Thymus (tissue), 14 donors: ENCODE measurements at places on chromosomes 4 and X. TPM values are rescaled to one million over a fixed set of nuclear protein-coding genes. Genes with fewer than 3 reads are reported as not detected.

DNA sequence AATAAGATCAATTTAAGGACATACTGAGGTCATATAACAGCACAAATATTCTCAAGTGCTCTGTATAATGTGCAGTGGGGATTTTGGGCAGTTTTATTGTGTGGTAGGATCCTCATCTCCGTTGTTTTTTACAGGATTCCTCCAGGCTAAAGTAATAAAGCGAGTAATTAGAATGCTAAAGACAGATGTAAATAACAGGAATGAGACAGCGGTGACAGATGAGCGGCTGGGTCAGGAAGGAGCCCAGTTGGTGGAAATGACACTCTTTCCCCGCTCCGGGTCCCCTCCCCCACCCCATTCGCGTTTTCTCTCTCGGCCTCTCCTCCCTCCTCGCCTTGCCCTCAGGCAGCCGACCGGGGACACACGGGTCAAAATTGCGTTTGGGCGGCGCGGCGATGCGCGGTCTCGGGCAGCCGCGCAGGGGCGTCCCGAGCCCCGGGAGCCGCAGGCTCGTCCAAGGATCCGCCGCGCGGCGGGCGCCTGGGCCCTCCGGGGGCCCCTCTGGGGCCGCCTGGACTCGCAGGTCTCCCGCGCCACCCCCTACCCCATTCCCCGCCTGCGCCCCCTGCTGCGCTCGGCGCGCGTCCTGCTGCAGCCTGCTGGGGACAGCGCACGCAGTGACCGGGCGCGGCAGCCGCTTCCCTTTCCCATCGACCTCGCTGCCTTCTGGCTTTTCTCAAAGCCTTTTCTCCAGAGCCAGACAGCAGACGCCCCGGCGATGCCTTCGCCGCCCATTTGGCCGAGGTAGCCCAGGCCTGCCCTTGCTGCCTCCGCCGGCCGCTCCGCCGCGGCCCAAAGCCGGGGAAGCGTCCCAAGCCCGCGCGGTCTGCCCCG is 16.2 kb downstream of the POU4F2 start:
- peaks cover 22% of the 10 kb centered on the region for H3K27me3 ChIP-seq
- no peak overlapping the region for H3K4me3 ChIP-seq
- no peaks in the 10 kb centered on the region for H3K36me3 ChIP-seq
- no peaks in the 10 kb centered on the region for H3K4me1 ChIP-seq

Gene CCNI
- 112 TPM for total RNA-seq

DNA sequence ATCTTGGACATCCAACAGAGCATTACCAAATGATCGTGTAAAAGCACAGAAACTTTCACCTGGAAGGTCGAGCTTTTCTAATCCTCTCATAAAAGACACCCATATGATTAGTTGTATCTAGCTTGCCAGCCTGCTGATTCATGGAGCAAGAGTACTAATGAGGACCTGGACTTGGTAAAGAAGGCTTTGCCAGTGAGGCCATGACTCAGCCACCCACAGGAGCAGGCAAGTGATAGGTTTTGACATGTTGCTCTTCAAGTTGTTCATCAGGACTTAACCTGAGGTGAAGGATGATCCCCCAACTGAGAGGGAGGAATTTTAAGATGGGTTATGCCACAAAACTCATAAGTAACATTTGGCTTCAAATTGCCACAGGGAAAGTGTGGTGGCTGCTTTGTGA is 24.7 kb upstream of the EPGN start:
- H3K27me3 ChIP-seq: no peaks in the 10 kb centered on the region
- no peak overlapping the region for H3K27ac ChIP-seq
- no peak for DNase-seq
- no peak overlapping the region for H3K4me3 ChIP-seq
- H3K36me3 ChIP-seq: no peaks in the 10 kb centered on the region

Gene MTMR8
- 2.1 TPM for total RNA-seq

GRCh38 chrX:105816517-105816916 is 5.8 kb upstream of the NRK start:
- no peak overlapping the region for H3K4me3 ChIP-seq
- DNase-seq: no peak
- H3K36me3 ChIP-seq: no peaks in the 10 kb centered on the region
- no peaks in the 10 kb centered on the region for H3K4me1 ChIP-seq
- no peaks in the 10 kb centered on the region for H3K27me3 ChIP-seq
- no peak overlapping the region for H3K27ac ChIP-seq

- H3K27me3 ChIP-seq: peaks cover 75% of the 10 kb centered on the region
- DNase-seq: no peak
- H3K4me3 ChIP-seq: peak within 1 kb of the TSS; percentile 22
- H3K4me1 ChIP-seq: peaks cover 3% of the 10 kb centered on the region
- no peak within 1 kb of the TSS for H3K27ac ChIP-seq
These were observed at the start of gene GPC4 for GRCh38 chrX:133415276-133416105. TSS of gene GPC4 (minus strand) at chrX:133415489. CDS start at chrX:133414965, 524 bp downstream.

DNA sequence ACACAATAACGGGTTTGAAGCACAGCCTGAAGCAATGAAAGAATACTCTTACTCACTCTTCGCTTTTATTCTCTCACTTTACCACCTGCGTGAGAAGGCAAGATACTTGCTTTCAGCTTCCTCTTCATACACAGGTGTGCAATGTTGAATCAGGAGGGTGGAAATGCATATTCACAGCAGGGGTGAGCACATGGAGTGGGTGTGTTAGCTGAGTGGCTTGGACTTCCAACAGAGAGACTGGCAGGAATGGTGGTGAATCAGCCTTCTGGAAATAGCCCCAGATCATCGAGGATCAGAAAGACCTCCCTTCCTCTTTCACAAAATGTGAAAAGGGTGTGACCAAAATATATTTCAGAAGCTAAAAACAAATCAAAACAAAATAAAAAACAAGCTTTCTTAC is 521.2 kb downstream of the STIM2 start:
- H3K27me3 ChIP-seq: no peaks in the 10 kb centered on the region
- H3K27ac ChIP-seq: no peak overlapping the region
- no peak overlapping the region for H3K4me3 ChIP-seq
- no peaks in the 10 kb centered on the region for H3K36me3 ChIP-seq
- no peak for DNase-seq
- no peaks in the 10 kb centered on the region for H3K4me1 ChIP-seq

Gene SETD7
- total RNA-seq: 6.0 TPM

GRCh38 chrX:103919270-103919637 is 43.2 kb upstream of the TMSB15B start:
- H3K27ac ChIP-seq: peak overlapping the region; percentile 93
- no peaks in the 10 kb centered on the region for H3K36me3 ChIP-seq
- H3K4me1 ChIP-seq: no peaks in the 10 kb centered on the region
- peak; percentile 18 for DNase-seq

DNA sequence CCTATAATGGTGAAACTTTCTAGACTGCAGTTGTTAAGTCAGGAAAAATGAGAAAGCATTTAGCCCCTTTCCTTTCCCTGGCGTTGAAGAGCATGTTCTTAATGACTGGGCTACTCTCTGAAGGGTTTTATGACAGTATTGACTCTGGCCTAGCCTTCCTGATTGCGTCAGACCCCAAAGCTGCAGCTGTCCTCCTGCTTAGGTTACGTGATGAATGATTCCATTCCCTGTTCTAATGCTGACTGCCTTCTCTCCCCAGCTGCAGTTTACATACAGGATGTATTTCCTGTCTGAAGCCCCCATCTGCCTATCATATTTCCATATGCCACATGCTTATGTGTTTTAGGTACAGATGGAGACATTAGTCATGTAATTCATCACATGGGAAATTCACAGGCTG is 105.8 kb upstream of the EGFL6 start:
- H3K27ac ChIP-seq: no peak overlapping the region
- no peaks in the 10 kb centered on the region for H3K36me3 ChIP-seq
- DNase-seq: no peak

GRCh38 chrX:48976086-48976485 is 4.4 kb upstream of the KCND1 start:
- DNase-seq: no peak
- H3K36me3 ChIP-seq: peaks cover 39% of the 10 kb centered on the region
- peaks cover 3% of the 10 kb centered on the region for H3K4me1 ChIP-seq
- no peaks in the 10 kb centered on the region for H3K27me3 ChIP-seq
- no peak overlapping the region for H3K27ac ChIP-seq
- H3K4me3 ChIP-seq: no peak overlapping the region

GRCh38 chrX:154091678-154092077 is 5.8 kb downstream of the MECP2 start:
- peaks cover 8% of the 10 kb centered on the region for H3K36me3 ChIP-seq
- H3K4me1 ChIP-seq: peaks cover 3% of the 10 kb centered on the region
- H3K27me3 ChIP-seq: peaks cover 2% of the 10 kb centered on the region
- no peak for DNase-seq
